Activated T-helper 2 cell treated with anti-CD3 and anti-CD28 coated beads, Interferon-gamma antibody, Interleukin-2, Interleukin-4, amounts not matched to agents 10 μg/mL and 5 μg/mL and 100 μg/mL, durations not matched to agents 14 hours and 24 hours and 36 hours (primary cell): ENCODE measurements at places on chromosomes 7 and 10. TPM values are rescaled to one million over a fixed set of nuclear protein-coding genes. Genes with fewer than 3 reads are reported as not detected.

The PDGFA gene
- 10.6 and 11.9 TPM in 2 replicates for total RNA-seq

The GRM8 gene
- not detected in 2 replicates for total RNA-seq

The RHOBTB1 gene
- total RNA-seq: 0.05 and 0.30 TPM in 2 replicates

The SPAG6 gene
- 0.14 and 0.62 TPM in 2 replicates for total RNA-seq

The FAM25G gene
- not detected in 2 replicates for total RNA-seq

The NUPR2 gene
- not detected in 2 replicates for total RNA-seq

The GPR37 gene
- total RNA-seq: not detected in 2 replicates

The HOXA5 gene
- total RNA-seq: not detected in 2 replicates

The CD36 gene
- total RNA-seq: not detected in 2 replicates

The ATG9B gene
- total RNA-seq: 5.0 and 6.4 TPM in 2 replicates
